ENCODE measurements at places on chromosomes 16 and 17.

DNA sequence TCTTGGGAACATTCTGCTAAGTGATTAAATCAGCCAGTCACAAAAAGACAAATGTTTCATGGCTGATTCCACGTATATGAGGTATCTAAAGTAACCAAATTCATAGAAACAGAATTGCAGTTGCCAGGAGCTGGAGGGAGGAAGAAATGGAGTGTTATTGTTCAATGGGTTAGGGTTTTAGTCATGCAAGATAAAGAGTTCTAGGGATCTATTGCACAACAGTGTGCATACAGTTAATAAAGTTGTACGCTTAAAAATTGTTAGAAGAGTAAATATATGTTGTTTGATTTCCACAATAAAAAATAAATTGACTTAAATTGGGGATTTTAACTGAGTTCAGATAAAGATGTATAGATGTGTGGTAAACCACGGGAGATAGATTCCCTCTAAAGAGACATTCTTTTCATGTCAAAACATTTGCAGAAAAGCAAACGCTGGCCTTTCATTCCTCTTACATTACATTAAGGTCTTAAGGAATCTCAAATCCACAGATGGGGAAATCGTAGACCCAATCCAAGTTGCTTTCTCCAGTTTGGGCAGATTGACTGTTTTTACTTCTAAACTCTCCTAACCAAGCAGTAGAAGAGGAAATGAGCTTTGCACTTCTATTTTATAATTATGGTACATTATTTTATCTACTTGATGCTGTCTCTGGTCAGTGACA is 4.6 kb downstream of the PRDM7 start:
- no peak for DNase-seq

- DNase-seq, result no peak
Observed at GRCh38 chr17:79412886-79413390, 197.9 kb downstream of the RBFOX3 start.

- DNase-seq, result no peak
Observed at GRCh38 chr16:8996891-8997290, 33.2 kb upstream of the USP7 start.

DNA sequence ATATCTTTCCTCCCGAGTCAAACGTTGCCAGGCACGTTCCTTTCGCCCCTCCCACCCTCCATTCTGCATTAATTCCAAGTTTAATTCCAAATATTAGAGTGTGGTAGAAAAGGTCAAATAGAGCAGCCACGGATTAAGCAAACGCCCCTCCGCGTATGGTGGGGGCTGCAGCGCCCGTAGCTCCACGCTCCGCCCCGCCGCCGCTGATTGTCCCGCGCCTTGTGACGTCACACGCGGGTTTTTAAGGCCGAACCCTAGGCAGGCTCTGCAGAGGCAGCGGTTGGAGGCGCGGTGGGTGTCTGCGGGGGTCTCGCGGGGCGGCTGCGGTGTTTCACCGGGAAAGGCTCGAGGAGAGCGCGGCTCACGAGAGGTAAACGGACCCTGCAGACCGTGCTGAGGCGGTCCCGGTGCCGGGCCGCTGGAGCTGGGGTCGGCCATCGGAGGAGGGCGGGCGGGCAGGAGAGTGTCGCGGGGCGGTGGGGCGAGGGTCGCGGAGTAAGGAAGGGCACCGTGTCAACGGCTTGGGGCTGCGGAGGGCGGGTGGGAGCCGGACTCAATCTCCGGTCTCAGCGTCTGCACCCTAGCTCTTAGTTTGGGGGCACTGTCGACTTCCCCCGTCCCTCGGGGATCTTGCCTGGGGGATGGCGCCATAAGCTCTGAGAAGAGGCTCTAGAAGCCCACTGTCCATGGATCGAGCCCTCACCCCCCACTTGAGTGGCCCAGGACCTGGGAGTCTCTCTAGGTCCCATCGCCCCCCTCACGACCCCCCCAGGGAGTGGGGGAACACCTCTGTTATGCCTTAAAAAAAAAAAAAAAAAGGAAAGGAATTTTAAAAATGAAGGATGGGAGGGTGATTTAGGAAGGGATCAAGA is at the start of gene ARL4D:
Gene ARL4D, plus strand, starts transcription at position 270 of the 872 bp plus-strand sequence. CDS start 740 bp downstream, outside the sequence.
- peak; percentile 72 for DNase-seq

GRCh38 chr17:78706271-78706915 is 75.7 kb downstream of the CYTH1 start:
- DNase-seq, result no peak

DNA sequence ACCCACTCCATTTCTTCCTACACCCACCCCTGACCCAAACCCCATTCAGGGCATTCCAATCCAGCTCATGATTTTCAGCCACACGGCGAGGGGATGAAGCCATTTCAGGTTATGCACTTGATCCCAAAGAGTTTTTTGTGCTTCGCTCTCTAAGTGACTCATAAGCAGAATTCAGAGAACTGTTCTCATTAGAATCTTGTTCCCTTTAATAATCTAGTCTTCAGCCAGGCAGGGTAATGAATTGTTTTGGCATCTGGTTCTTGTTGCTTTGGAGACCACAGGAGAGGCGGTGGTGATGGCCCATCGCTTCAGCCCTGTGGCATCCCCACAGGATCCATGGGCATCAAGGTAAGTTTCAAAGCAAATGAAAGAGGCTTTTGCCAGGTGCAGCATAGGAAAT is 4.8 kb upstream of the KRT31 start:
- no peak for DNase-seq

DNA sequence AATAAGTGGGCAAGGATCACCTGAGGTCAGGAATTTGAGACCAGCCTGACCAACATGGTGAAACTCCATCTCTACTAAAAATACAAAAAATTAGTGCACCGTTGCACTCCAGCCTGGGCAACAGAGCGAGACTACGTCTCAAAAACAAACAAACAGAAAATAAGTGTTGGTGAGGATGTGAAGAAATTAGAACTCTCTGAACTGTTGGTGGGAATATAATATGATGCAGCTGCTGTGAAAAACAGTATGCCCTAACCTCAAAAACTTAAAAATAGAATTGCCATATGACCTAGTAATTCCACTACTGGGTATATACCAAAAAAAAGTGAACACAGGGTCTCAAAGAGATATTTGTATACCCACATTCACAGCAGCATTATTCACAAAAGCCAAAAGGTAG is 26.1 kb downstream of the GLG1 start:
- DNase-seq, result no peak

- DNase-seq, result peak; percentile 41
Observed at GRCh38 chr17:17729620-17730249, 48.5 kb downstream of the RAI1 start.

- DNase-seq, result no peak
Observed at GRCh38 chr16:72961115-72961832, 86.7 kb downstream of the ZFHX3 start.

- DNase-seq, result no peak
Observed at GRCh38 chr17:58335061-58335731, 6.6 kb upstream of the TSPOAP1 start.

DNA sequence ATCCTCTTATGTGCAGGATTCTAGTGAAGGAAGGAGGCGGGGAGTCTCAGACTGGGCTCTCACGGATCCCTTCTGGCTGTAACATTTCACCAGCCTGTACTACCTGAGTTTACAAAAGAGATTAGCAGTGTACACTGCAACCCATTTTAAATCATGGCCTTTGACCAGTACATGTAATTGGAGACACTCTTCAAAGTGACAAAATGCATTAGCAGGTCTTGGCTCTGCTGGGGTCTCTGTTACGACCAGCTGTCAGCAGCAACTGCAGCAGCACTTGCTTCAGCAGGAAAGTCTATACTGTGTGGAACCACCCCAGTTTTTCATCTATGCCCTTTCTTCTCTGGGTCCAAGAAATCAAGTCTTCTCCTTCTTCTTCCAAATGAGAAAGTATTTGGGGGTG is 322.8 kb upstream of the ASIC2 start:
- DNase-seq, result no peak

DNA sequence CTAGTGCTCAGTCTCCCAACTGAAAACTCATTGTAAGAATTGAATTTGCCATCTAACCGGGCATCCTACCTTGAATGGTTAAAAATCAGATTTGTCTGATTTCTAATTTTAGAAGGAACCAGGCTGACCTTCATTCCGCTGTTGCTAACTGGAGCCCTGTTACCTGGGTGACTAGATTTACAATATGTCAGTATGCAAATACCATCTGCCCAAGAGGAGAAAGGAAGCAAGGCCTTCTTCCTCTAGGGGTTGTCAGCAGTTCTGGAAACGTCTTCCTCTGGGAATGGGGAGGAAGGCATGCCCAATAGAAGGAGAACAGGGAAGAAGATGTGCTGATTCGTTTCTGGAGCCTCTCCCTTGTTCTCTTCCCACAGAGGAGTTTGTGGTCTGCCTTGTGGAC is 137.9 kb downstream of the PITPNC1 start:
- DNase-seq, result no peak

- DNase-seq, result no peak
Observed at GRCh38 chr16:81601601-81602255, 157.1 kb downstream of the CMIP start.

DNA sequence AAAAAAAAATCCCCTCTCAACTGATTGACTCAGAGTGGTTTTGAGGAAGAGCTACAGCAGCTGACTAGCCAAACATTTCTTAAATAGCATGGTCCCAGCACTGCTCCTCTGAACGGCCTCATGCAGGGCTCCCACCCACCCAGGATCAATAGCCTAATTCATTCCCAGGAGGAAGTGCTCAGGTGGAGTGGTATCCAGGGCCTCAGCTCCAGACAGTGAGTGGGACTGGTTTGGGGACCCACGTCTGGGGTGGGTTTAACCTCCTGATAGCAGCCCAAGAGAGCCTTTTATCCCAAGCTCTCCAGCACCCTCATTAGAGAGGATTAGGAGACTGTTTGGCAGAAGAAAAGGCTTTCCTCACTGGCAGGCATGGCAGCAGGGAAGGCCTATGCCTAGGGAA is 68.5 kb upstream of the CDH5 start:
- DNase-seq, result no peak

DNA sequence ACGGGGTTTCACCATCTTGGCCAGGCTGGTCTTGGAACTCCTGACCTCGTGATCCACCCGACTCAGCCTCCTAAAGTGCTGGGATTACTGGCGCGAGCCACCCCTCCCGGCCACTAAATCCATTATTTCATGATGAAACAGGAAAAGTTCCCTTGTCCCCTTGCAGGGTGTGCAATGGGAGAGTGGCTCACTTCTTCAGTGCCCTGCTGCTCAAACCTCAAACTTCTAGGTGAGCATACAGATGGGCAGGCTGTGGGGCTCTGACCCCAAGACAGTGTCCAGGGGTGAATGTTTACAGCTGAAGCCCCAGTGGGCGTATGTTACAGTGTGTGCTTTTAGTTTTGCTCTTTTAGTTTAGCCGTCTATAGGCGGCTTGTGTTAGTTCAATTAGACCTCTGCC is 34.7 kb downstream of the GJC1 start:
- DNase-seq, result no peak

DNA sequence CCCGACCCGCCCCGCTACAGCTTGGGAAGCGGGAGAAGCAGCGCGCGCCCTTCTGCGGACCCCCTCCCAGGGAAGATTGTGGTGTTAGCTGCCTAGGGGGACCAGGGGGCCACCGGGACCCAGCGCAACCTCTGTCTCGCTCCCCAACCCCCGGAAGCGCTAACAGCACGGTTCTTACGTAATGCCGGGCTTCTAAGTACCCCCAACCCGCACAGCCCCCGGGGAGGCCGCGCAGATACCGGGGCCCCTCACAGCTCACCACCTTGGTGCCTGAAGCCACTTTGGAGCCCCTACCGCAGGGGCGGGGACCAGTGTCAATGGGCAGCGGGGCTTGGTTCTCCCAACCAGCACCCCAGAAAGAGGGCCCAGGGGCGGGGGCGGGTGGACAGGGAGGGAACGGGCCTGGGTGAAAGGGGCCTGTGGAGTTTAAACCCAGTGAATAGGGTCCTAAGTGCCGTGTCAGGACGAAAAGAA is 348 bp downstream of the MPP2 start:
- no peak for DNase-seq
